A375 (cell line): ENCODE measurements at places on chromosomes 16 and 17. TPM values are rescaled to one million over a fixed set of nuclear protein-coding genes. Genes with fewer than 3 reads are reported as not detected.

CRYBA1 gene
- not detected in 2 replicates for total RNA-seq

GAS7 gene
- total RNA-seq: 64.2 and 75.4 TPM in 2 replicates

AXIN2 gene
- total RNA-seq: 0.13 and 0.30 TPM in 2 replicates

CCDC144A gene
- 2.6 and 2.7 TPM in 2 replicates for total RNA-seq

GOT2 gene
- total RNA-seq: 65.4 and 66.7 TPM in 2 replicates

TMED6 gene
- total RNA-seq: not detected in 2 replicates

CFAP119 gene
- 21.3 and 29.5 TPM in 2 replicates for total RNA-seq

CKLF gene
- 97.6 and 120 TPM in 2 replicates for total RNA-seq

ZNF423 gene
- total RNA-seq: 0.08 TPM in 1 of 2 replicates, not detected in the other

MMP15 gene
- total RNA-seq: 4.9 and 5.5 TPM in 2 replicates

WFIKKN1 gene
- total RNA-seq: 0.04 TPM in 1 of 2 replicates, not detected in the other

MLKL gene
- total RNA-seq: 15.7 and 20.7 TPM in 2 replicates

VWA3A gene
- total RNA-seq: 0.04 and 0.37 TPM in 2 replicates

RFNG gene
- total RNA-seq: 29.9 and 33.5 TPM in 2 replicates

MYH3 gene
- total RNA-seq: 0.98 and 1.4 TPM in 2 replicates

SDR42E2 gene
- not detected in 2 replicates for total RNA-seq

ADGRG3 gene
- total RNA-seq: 0.19 and 0.27 TPM in 2 replicates

EMC6 gene
- 37.3 and 44.7 TPM in 2 replicates for total RNA-seq

MAPK7 gene
- total RNA-seq: 5.1 and 6.1 TPM in 2 replicates

CSH2 gene
- total RNA-seq: not detected in 2 replicates

KRT13 gene
- not detected in 2 replicates for total RNA-seq

EFCAB5 gene
- 0.87 TPM in 1 of 2 replicates, not detected in the other for total RNA-seq

CDH11 gene
- total RNA-seq: 1.1 and 1.8 TPM in 2 replicates

PRCD gene
- total RNA-seq: 0.24 TPM in 1 of 2 replicates, not detected in the other

RSAD1 gene
- total RNA-seq: 34.4 and 37.4 TPM in 2 replicates

EVPLL gene
- 0.23 TPM in 1 of 2 replicates, not detected in the other for total RNA-seq

RNF227 gene
- total RNA-seq: 3.0 and 4.1 TPM in 2 replicates

CORO1A gene
- total RNA-seq: 6.7 and 14.7 TPM in 2 replicates

ACACA gene
- 41.0 and 44.3 TPM in 2 replicates for total RNA-seq

ACSM5 gene
- 0.34 and 0.40 TPM in 2 replicates for total RNA-seq

ALOX15B gene
- total RNA-seq: 0.26 and 0.32 TPM in 2 replicates

SLC22A31 gene
- not detected in 2 replicates for total RNA-seq

GCGR gene
- not detected in 2 replicates for total RNA-seq

TPPP3 gene
- total RNA-seq: 0.64 and 1.7 TPM in 2 replicates

TEX2 gene
- total RNA-seq: 12.0 and 15.8 TPM in 2 replicates

KREMEN2 gene
- 2.4 and 4.1 TPM in 2 replicates for total RNA-seq

METTL26 gene
- 266 and 301 TPM in 2 replicates for total RNA-seq

THUMPD1 gene
- total RNA-seq: 53.8 and 57.1 TPM in 2 replicates

KCTD19 gene
- total RNA-seq: not detected in 2 replicates

KRTAP2-2 gene
- total RNA-seq: not detected in 2 replicates

PHKG2 gene
- total RNA-seq: 25.8 and 27.6 TPM in 2 replicates

LDHD gene
- 0.98 and 1.8 TPM in 2 replicates for total RNA-seq
